ENCODE measurements at places on chromosomes 11 and 22.

DNA sequence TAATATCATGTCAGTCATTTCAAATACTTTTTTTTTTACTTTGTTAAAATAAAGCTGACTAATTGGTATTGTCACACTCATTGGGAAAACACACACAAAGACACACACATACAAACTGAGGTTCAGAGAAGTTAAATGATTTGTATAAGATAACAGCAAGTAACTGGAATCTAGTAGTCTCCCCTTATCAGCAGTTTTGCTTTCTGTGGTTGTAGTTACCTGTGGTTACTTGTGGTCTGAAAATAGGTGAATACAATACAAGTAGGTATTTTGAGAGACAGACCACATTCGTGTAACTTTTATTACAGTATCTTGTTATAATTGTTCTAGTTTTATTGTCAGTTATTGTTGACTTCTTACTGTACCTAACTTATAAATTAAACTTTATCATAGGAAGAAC lies 610.9 kb downstream of the CNTN5 start:
- DNase-seq, result no peak

- no peak for DNase-seq
These were observed 84.5 kb downstream of the ISX start for GRCh38 chr22:35150183-35151107.

DNA sequence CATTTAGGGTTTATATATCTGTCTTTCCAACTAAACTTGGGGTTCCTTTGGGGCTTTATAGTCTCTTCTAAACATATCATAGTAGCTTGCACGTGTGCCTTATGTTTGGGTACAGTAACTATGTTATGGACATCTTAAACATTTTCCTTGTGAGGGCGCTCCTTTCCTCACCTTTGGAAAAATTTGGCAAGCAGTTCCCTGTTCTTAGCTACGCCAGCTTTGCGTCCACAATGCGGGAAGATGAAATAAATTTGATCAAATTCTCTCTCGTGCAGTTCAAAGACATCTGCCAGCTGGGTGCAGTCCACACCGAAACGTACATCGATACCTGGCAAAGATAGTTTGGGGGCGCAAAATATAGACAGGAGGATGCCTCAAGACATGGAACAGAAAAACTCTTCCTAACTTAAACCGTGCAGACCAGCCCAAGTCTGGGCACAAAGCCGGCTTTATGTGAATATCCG lies 548 bp downstream of the FDXACB1 start:
- no peak for DNase-seq

GRCh38 chr11:134655189-134655989 lies 243.3 kb upstream of the B3GAT1 start:
- no peak for DNase-seq

DNA sequence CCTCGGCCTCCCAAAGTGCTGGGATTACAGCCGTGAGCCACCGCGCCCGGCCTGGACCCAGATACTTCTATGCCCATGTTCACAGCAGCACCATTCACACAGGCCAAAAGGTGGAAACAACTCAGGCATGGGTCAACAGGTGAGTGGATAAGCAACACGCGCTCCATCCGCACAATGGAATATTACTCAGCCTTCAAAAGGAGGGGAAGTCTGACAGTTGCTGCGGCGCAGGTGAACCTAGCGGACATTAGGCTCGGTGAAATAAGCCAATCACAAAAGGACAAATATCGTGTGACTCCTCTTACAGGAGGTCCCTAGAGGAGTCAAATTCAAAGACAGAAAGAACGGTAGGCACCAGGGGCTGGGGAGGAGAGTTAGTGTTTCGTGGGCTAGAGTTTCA lies 47.0 kb downstream of the TRMU start:
- no peak for DNase-seq

DNA sequence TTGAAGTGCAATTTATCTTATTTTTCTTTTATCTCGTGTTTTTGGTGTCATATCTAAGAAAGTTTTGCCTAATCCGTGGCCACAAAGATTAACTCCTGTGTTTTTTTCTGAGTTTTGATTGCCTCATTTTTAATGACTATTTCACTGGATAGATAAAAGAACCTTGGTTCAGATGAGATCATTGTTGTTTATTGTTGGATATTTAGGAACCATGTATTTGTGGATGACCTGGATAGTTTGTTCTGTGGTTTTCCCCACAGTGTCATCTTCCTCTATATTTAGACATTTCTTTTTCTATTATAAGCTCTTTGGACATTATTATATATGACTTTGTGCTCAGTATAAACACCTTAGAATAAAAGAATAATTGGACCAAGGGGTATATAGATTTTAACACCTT lies 37.2 kb downstream of the PPP6R3 start:
- DNase-seq, result no peak

- no peak for DNase-seq
These were observed 76.5 kb upstream of the ZBED5 start for GRCh38 chr11:10934293-10934860.

- no peak for DNase-seq
These were observed 869 bp downstream of the ZC3H7B start for GRCh38 chr22:41302021-41302767.

- DNase-seq, result no peak
These were observed 3.1 kb upstream of the MMP8 start for GRCh38 chr11:102727890-102728289.

DNA sequence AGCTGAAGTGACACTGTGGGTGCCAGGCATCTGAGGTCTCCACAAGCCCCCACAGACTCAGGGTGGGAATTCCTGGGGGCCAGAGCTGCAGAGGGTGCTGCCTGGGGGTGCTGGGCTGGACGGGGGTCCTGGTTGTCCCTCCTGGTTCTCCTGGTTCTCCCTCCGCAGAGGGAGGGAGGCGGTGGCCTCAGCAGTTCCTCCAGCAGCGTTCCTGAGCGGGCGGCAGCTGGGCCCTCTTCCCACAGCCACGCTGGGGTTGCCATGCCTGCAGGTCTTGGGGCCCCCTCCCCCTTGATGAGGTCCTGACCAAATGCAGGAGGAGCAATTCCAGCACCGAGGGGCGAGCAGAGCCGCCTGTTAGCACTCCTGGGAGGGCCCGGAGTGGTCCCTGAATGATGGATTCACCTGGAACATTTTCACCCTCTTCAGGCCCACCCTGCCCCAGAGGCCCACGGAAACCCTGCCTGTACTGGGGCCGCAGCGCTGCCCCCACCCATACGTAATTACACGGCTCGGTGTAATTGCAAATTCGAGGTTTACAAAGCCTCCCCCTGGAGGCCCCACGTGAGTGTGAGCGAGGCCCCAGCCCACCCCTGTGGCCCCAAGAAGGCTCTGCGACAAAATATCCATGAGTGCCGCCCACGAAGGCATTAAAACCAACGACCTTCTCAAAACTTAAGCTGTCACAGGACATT lies 635 bp downstream of the C11orf21 start:
- no peak for DNase-seq

- DNase-seq, result no peak
These were observed 19.1 kb upstream of the FAM181B start for GRCh38 chr11:82752801-82753200.

DNA sequence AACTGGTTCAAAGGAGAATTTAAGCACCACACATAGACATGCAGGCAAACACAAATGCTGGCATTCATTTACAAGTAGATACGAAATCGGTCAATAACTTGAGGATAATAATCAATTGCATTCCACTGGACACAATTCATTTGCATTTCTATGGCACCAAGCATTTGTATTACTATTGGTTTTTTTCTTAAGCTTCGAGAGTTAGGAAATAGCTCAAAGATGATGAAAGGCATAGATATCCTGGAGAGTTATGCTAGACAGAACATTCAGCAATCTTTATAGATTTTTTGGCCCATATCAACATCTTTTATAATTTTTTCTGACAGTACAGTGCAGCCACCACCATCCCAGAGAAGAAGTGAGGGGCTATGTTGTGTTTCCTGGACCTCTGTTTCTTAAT lies 544.4 kb downstream of the MIAT start:
- DNase-seq, result no peak

DNA sequence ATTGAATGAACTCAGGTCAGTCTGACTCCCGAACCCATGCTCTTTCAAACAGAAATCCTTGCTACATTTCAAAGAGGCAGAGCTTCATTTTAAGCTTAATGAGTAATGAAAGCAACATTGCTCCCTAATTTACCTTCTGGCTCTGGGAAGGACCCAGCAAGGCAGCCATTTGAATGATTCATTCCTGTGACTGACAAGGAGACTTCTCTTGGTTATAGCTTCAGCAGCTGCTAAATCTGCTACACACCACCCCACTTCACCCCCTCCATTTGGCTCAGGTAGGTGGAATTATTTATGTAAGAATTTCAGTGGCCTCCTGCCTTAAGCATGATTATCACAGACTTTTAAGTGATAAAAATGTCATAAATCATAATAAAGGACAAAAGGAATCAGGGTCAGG lies 117.7 kb downstream of the KCNC1 start:
- DNase-seq, result no peak

GRCh38 chr11:117876341-117877119 lies at the start of gene FXYD6:
FXYD6 (minus strand) TSS chr11:117876658; CDS start chr11:117842776, 33,882 bp downstream.
- no peak for DNase-seq

DNA sequence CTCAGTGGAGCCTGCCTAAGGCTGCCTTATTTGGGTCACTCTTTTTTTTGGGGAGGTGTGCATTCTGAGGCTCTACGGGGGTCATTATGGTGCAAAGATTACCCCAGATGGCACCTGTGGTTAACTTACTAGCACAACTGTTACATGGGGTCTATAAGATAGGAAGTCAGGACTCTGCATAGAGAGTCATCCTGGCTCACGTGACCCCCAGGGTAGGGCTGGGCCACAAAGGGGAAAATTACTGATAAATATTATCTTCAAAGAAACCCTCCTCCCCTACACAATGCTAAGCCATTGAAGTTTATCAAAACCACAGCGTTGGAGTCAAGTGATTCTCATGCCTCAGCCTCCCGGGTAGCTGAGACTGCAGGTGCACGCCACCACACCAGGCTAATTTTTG lies 397.1 kb downstream of the MN1 start:
- DNase-seq, result no peak
